ENCODE measurements at places on chromosomes 2 and 18.

GRCh38 chr2:27956888-27957287, 66.4 kb downstream of the BABAM2 start:
- no peak for DNase-seq
- H3K27me3 ChIP-seq: no peaks in the 10 kb centered on the region
- peaks cover 37% of the 10 kb centered on the region for H3K4me1 ChIP-seq
- peaks cover 4% of the 10 kb centered on the region for H3K36me3 ChIP-seq
- H3K4me3 ChIP-seq: no peak overlapping the region

DNA sequence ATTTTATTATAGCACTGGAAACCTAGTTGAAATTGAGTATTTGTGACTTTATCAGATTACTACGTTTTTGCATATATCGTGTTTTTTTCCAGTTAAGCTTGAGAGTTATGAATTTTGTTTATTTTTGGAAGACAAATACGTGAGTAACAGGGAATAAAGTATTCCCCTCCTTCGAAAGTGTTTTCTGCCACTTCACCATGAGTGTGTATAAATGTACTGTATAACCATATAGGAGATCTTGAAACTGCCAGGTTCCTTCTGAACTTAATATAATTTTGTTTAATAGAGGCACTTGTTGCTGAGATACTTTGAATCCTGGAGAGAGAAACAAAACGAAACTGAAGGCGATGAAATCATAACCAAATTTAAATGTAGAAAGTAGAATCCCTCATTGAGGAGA, 1004.4 kb upstream of the ZEB2 start:
- H3K27ac ChIP-seq: no peak overlapping the region
- H3K27me3 ChIP-seq: no peaks in the 10 kb centered on the region
- DNase-seq: no peak
- peaks cover 2% of the 10 kb centered on the region for H3K4me1 ChIP-seq

- H3K4me3 ChIP-seq: no peak overlapping the region
- no peak overlapping the region for H3K27ac ChIP-seq
- H3K4me1 ChIP-seq: no peaks in the 10 kb centered on the region
- H3K36me3 ChIP-seq: no peaks in the 10 kb centered on the region
- no peak for DNase-seq
- no peaks in the 10 kb centered on the region for H3K27me3 ChIP-seq
Observed at GRCh38 chr2:73101626-73102256, 11.0 kb downstream of the RAB11FIP5 start.

DNA sequence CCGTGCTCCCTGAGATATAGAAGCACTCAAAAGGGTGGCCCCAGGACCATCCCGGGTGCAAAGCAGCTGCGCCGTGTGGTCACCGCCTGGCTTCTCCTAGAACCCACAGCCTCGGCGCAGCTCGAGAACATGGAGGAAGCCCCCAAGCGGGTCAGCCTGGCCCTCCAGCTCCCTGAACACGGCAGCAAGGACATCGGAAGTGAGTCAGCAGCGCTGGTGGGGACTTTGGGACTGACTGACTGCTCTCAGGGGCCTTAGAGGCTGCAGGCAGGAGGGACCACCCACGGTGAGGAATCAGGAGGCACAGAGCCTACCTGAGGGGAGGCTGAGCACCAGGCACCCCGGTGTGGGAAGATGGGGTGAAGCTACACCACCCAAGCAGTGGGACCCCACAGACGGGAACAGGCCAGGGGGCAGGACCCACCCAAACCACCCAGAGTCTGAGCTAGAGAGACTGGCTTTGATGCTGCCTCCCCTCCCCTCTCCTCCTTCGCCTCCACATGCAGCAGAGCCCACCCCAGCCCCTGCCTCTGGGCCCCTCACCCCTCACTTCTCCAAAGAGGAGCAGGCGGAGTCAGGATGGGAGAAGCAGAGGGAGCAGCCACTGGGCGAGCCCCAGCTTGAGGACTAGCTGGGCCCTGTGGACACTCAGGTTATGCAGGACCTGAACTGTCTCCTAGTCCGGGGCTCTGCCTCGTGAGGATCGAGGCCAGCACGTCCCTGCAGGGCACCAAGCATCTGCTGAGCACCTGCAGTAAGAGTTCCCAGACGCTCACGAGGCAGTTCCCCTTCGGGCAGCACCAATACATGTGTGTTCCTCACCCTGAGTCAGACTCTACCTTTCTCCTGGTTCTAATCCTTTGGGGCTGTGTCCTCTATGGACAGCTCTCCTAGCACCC, 28.7 kb downstream of the MTERF4 start:
- no peak overlapping the region for H3K27ac ChIP-seq
- no peaks in the 10 kb centered on the region for H3K27me3 ChIP-seq
- peaks cover 3% of the 10 kb centered on the region for H3K4me1 ChIP-seq

- no peaks in the 10 kb centered on the region for H3K4me1 ChIP-seq
- no peak for DNase-seq
- H3K27ac ChIP-seq: no peak overlapping the region
- no peak overlapping the region for H3K4me3 ChIP-seq
Observed at GRCh38 chr2:141610564-141611175, 520.1 kb downstream of the LRP1B start.

GRCh38 chr2:104850361-104851290, 3.3 kb upstream of the POU3F3 start:
- peaks cover 28% of the 10 kb centered on the region for H3K4me1 ChIP-seq
- H3K36me3 ChIP-seq: peaks cover 1% of the 10 kb centered on the region
- no peak for DNase-seq
- H3K27ac ChIP-seq: no peak overlapping the region

DNA sequence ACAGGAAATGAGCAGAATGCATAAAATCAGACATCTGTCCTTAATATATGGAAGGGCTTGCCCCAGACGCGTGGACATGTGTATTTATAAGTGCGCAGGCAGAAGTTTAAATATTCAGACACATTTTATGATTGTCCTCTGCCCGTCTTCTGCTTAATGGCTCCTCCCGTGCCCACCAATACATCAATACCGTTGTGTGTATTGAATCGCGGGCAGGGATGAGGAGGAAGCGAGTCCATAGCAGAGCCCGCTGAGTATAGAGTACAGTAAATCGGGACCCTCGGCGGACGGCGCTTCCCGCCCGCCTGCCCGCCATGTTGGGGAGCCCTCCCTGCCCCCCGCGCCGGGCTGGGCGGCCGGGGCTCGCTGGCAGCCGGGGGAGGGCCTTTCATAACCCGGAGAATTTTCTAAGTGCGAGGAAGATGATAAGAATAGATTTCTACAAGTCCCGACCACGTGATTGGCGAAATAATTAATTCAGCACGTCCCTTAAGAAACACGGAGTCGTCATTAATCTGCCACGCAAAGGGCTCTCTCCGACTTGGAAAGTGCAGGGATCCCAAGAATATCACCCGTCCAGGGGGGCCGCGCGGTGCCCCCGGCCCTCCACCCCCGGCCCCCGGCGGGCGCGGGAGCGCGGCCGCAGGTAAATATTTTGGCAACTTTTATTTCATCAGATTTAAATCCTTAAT, at the start of gene HOXD3:
HOXD3 (plus strand) TSS at position 501 of the 692 bp plus-strand sequence. CDS start 11,808 bp downstream, outside the sequence.
- H3K4me3 ChIP-seq: no peak within 1 kb of the TSS
- no peak within 1 kb of the TSS for H3K27ac ChIP-seq
- DNase-seq: no peak
- peaks cover 54% of the 10 kb centered on the region for H3K27me3 ChIP-seq

- H3K36me3 ChIP-seq: no peaks in the 10 kb centered on the region
- no peak overlapping the region for H3K27ac ChIP-seq
- H3K4me1 ChIP-seq: no peaks in the 10 kb centered on the region
- H3K4me3 ChIP-seq: no peak overlapping the region
- no peak for DNase-seq
Observed at GRCh38 chr2:145984580-145984979, 1464.7 kb upstream of the ZEB2 start.

DNA sequence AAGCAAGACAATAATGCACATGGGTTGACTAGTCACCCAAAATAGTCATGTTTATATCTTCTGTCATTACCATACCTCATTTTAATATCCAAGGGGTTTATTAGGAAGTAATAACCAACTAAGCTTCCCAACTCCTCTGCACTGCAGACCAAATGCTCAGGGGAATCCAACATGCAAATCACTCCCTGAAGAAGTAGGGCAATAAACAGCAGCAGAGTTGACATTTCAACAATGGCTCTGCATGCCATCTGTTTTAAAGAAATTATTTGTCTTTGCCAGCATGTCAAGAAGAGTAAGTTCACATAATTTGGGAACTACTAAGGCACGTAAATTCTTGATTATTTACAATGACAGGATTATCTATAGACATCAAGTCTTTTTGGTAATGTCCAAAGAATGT, 84.4 kb upstream of the LYPD1 start:
- H3K4me1 ChIP-seq: no peaks in the 10 kb centered on the region
- H3K27ac ChIP-seq: no peak overlapping the region
- H3K36me3 ChIP-seq: no peaks in the 10 kb centered on the region

- H3K4me1 ChIP-seq: no peaks in the 10 kb centered on the region
- H3K4me3 ChIP-seq: no peak overlapping the region
- no peaks in the 10 kb centered on the region for H3K36me3 ChIP-seq
Observed at GRCh38 chr2:3954261-3954660, 250.9 kb downstream of the DCDC2C start.

DNA sequence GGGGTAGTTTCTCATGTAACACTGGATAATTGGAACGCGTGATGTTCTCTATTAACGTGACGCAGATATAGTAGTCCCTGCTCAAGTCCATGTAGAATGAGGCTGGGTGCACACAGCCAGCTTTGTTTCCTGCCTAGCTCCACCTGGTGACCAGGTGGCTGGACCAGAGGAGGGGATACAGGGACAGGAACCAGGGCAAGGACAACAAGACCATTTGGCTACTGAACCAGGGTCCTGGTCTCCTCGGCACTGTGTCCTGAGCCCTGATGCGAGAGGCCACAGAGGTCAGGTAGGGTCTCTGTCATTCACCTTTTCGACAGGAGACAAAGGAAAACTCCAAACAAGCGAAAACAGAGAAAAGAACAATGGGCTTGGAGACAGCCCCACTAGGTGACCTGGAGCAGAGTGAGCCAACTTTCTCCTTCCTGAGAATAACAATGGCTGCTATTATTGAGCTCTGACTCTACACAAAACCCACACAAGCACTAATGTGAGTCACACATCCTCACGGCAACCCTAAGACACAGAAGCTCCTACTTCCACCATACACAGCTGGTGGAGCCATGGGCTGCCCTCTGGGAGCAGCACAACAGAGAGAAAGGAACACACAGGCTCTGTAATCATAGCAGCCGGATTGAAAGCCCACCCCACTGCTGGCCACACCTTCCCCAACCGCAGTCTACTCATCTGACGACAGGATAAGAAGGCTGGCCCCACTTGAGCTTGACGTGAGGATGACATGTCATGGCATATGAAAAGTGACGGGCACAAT, 67.3 kb upstream of the TEX51 start:
- H3K27ac ChIP-seq: no peak overlapping the region
- no peak for DNase-seq
- H3K36me3 ChIP-seq: no peaks in the 10 kb centered on the region

DNA sequence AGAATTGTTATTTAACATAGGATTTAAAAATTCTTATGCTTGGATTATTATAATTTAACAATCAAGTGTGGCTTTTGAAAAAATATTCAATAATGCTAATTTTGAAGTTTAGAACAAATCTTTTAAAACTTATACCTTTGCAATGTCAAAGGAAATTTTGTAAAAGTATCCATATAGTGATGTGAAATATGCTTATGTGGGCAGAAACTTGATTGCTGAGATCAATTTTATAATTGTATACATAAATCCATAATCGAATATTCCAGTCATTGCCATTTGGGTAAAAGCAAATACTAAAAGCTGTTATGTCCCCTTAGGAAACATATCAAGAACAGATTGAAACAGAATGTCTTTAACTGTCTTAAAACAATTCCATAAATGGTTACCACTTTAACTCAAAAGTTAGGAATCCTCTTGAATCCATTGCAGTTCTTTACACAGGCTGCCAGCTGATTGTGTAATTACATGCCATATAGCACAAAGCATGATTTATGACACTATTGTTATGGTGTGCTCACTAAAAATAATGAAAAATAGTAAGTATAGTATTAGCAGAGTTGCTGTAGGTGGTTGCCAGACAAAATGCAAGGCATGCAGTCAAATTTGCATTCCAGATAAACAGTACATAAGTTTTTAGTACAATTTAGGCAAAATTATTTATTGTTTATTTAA, 24.2 kb downstream of the PLCL1 start:
- no peaks in the 10 kb centered on the region for H3K4me1 ChIP-seq
- H3K4me3 ChIP-seq: no peak overlapping the region
- H3K27ac ChIP-seq: no peak overlapping the region
- H3K27me3 ChIP-seq: peaks cover 18% of the 10 kb centered on the region
- no peak for DNase-seq

- peak overlapping the region; percentile 75 for H3K27ac ChIP-seq
- H3K27me3 ChIP-seq: no peaks in the 10 kb centered on the region
- H3K4me3 ChIP-seq: peak overlapping the region; percentile 61
- H3K36me3 ChIP-seq: no peaks in the 10 kb centered on the region
Observed at GRCh38 chr2:42128721-42129486, 40.2 kb upstream of the EML4 start.

DNA sequence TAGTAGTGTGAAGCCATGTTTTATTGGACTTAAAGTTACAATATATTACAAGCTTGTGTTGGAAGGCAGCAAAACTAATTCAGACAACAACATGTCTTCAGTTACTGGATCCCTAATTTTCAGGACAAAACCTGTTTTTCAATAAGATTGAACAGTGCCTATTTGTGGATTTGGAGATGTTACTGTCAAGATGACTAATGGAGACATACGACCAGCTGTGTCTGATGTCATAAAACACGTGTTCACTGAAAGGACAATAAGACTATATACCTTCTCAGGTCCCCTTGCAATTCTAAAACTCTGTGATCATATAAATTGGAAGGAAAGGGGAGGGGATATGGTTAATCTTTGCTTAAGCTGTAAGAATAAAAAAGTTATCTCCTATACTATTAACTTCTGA, 21.7 kb downstream of the METTL21A start:
- H3K4me3 ChIP-seq: no peak overlapping the region
- no peaks in the 10 kb centered on the region for H3K27me3 ChIP-seq
- DNase-seq: no peak
- peaks cover 22% of the 10 kb centered on the region for H3K4me1 ChIP-seq
- peak overlapping the region; percentile 16 for H3K27ac ChIP-seq
- H3K36me3 ChIP-seq: peaks cover 47% of the 10 kb centered on the region

GRCh38 chr2:28546242-28546641, 50.4 kb downstream of the PLB1 start:
- H3K36me3 ChIP-seq: no peaks in the 10 kb centered on the region
- DNase-seq: no peak
- H3K4me1 ChIP-seq: no peaks in the 10 kb centered on the region
- H3K4me3 ChIP-seq: no peak overlapping the region
- peaks cover 3% of the 10 kb centered on the region for H3K27me3 ChIP-seq
- no peak overlapping the region for H3K27ac ChIP-seq

DNA sequence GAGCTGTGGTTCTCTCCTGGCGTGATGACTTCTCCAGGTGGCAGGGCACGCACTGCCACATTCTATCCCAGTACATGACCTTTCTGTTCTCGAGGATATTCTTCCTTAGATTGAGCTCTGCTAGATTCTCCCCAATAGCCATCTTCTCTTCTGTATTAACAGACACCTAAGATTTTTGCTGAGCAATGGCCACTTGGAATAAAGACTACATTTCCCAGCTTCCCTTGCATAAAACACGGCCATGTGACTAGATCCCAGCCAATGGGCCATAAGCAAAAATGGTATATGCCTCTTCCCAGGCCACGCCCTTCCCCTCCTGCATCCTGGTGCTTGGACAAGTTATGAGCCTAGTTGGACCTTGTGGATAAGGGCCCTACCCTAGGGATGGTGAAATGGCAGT, 82.1 kb downstream of the EIF2AK3 start:
- no peak overlapping the region for H3K27ac ChIP-seq
- no peak for DNase-seq
